ENCODE measurements at places on chromosomes 4 and X.

DNA sequence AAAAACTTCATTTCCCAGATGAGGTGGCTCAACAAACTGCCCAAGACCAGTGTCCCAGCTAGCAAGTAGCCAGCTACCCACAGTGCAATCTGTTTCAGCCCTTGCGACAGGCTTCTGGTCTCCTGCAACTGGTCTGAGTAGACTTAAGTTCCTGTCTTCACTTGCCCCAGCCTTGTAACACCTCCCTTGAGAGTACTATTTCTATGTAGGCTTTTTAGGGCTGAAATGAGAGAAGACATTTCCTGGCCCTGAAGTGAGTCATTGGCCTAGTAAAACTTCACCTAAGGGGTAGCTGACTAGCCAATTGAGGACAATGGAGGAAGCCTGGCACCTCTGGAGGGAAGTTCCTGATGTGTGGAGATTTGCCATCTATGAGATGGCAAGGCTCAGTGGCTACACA lies 80.1 kb upstream of the STIM2 start:
- DNase-seq, result no peak

DNA sequence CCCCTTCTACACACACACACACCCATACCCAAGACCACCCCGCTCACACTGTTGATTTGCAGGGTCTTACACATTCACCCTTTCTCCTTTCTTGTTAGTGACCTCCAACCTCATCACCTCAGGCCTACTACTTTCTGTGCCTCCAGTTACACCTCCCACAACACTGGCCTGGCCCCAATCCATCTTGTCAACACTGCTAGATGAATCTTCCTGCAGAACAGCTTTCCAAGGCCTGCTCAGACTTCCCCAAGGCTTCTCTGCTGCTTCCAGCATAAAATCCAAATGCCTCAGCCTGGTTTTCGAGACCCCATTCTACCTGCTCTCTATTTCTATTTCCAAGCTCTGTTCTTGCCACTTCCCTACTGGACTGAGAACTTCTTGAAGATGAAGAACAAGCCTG lies 79.9 kb downstream of the NHSL2 start:
- no peak for DNase-seq

DNA sequence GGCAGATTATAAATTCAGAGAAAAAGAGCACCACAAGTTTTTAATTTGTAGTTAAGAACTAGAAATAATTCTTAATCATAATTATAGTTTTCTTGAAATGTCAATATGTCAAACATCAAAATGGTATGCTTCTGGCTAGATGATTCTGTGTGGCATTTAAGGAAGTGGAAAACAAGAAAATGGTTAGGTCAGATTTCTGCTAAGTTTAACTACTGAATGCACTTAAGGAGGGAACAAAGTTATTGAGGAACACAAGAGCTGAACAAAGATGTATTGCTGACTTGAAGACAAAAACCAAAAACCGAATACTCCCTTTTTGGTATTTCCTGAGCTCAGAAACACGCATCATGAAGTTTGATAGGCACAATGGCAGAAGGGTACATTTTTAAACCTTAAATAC lies 58.7 kb upstream of the GPR34 start:
- no peak for DNase-seq

DNA sequence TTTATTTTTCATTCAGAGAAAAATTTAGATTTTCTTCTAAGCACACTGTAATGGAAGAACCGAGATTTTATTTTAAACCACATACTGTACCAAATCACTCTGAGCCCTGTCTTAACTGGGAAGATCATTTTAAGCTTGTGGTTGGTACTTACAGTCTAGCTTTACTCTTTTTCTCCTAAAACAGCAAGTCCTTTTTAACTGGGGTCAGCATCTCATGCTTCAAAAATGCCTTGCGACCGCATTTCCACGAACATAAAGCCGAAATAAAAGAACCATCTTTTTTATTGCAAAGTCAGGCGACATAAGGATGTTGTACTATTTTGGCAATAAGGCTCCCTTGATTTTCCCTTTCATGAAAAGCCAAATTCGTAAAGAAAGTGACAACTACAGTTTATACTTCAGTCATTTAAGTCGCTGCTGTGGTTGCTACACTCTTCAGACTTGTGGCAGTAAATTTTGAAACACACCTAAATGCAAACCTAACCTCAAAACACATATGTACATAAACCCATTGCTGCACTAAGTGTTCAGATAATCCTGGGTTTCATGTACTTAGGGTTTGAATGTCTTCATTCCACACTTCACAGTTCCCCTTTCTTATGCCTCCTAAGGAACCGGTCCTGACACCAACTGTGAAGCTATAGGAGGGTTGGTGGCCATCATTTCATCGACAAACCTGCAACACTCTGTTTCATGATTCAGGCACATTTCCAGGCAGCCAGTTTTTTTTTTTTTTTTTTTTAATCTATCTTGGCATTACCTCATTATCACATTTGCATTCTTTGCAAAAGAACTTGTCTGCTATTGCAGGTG lies 3.0 kb downstream of the STOX2 start:
- DNase-seq, result no peak

GRCh38 chr4:169263791-169264392 lies 6.9 kb downstream of the SH3RF1 start:
- no peak for DNase-seq

DNA sequence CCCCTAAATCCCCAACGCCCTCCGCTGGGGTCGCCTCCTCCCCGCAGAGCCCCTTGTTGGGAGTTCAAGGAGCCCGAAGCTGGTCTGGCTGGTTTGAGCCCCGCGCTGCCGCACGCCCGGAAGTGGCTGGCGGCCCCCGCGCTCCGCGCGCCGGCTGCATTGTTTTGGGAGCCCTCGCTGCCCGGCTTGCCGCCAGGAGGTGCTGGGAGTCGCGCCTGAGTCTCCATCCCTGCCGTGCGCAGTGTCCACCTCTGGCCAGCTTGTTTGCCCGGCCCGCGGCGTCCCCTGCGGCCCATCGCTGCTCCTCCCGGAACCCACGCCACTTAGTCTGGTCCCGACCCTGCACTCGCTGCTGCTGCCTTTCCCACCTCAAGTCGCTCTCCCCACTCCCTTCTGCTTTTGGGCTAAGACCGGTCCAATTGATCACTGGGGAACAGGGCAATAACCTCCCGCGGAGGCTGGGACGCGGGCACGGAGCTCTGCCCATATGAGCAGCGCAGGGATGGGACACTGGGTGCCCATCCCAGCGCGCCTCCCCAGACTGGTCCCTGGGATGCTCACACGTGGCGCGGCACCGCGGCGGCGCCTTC lies 2.2 kb upstream of the SFRP2 start:
- no peak for DNase-seq

GRCh38 chrX:51876441-51876840 lies 17.0 kb upstream of the MAGED1 start:
- no peak for DNase-seq

DNA sequence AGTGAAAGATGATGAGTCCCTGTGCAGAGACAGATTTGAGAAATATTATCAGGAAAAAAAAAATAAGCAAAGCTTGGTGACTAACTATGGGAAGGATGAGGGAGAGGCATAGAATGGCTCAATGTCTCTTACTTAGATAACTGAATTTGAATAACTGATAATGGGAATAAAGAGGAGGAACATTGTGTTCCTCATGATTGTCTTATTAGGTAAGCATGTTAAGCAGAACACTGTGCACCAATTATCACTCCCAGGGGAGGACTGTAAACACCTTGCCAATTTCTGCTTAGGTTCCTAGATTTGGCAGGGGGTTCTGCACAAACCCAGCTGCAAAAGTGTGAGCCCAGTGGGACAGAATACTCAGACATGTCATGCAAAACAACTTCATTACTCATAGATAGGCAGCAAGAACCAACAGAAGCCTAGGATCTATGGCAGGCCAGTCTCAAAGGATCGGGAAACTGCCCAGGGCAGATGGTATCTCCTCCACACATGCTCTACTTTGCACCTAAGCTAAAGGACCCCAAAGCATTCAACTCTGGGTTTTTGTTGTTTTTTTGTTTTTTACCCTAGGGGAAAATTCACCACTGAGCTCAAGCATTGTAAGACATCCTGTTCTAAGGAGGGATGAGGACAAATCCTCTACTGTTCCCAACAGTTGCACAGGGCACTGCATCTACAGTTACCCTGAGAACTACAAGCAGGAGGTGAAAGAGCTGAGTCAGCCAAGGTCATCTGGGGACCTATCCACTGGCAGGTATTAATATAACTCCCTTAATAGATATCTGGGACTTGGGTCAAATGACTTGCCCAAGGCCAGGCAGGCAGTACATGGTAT lies 907.0 kb downstream of the RAPGEF2 start:
- DNase-seq, result no peak

- no peak for DNase-seq
These were observed 230.9 kb downstream of the C4orf33 start for GRCh38 chr4:129326571-129327460.

DNA sequence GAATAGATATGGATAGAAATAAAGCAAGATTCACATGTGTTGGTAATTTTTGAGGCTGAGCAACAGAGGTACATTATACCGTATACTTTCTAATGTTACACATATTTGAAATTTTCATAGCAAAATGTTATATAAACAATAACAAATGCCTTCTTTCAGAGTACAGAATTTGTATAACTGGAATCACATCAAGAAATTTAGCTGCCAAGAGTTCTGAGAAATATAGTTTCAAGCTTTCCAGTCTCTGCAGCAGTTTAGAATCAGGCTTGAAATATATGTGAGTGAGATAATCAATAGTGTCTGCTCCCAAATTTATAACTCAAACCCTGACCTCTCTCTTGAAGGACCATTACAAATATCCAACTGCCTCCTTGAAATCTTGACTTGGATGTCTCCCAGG lies 23.8 kb downstream of the FAM184B start:
- no peak for DNase-seq

DNA sequence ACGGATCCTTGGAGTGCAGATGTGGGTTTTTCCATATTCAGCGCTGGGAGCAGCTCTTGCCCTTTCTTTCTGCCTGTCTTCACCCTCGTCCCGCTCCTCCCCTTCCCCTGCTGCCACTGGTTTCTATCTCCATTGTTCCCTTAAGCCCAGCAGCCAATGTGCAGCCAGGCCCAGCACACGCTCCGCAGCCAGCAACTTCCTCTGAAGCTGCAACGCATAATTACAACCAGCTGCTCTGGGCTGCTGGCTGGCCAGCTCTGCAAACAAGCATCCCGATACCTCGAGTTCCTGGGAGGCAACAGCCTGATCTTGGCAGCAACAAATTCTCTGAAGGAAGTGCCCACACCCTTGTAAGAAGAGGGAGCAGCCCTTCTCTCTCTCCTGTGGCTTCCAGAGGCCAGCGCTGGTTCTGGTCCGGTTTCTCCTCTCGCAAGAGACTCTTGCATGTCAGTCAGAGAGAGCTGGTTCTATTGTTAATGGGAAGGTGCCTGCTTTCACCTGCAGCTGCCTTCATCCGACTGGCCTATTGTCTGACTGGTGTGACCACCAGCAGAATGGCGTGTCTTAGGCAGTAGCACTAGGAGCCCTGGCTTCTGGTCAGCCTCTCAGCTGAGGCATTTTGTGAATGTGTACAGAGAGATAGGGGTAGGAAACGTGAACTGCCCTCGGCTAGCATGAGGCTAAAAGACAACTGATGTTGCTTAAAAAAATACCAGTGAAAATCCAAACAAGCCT lies 83.8 kb upstream of the MAML3 start:
- no peak for DNase-seq

DNA sequence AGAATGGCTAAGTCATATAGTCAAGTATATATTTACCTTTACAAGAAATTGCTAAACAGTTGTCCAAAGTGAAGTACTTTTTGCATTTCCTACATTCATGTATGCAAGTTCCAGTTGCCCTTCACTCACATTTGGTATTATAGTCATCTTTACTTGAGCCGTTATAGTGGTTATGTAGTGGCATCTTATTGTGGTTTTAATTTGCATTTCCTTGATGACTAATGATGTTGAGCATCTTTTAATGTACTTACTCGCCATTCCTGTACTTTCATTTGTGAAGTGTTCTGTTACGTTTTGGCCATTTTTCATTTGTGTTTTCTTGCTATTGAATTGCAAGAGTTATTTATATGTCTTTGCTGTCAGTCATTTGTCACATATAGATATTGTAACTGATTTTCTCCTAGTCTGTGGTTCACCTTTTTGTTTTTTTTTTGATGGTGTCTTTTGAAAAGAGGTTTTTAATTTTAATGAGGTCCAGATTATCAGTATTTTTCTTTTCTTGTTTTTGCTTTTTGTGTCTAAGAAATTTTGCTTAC lies 27.6 kb downstream of the ARFIP1 start:
- no peak for DNase-seq

- DNase-seq, result no peak
These were observed 505.6 kb downstream of the RAPGEF2 start for GRCh38 chr4:159608436-159608835.

GRCh38 chrX:24890677-24891076 lies 125.1 kb downstream of the ARX start:
- DNase-seq, result no peak

DNA sequence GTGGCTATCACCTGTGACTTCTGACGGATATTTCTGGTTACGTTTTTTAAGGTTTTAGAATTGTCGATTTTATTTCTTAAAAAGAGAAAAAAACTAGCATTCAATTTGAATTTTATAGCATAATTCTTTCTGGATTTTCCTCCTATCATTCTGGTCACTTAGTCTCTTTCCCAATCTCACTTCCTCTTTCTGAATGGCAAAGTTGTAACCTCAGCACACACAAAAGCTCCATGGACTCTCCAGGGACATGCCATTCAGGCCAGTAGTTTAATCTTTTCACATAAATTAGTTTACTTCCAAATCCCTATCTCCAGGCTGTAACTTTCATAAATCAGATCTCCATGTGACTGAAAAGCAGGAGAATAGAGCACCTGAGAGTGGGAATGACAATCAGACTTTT lies 110.7 kb downstream of the ARAP2 start:
- no peak for DNase-seq

GRCh38 chr4:183853548-183853940 lies 51.6 kb upstream of the STOX2 start:
- DNase-seq, result no peak

- DNase-seq, result no peak
These were observed 477.0 kb downstream of the INPP4B start for GRCh38 chr4:142369141-142369540.

DNA sequence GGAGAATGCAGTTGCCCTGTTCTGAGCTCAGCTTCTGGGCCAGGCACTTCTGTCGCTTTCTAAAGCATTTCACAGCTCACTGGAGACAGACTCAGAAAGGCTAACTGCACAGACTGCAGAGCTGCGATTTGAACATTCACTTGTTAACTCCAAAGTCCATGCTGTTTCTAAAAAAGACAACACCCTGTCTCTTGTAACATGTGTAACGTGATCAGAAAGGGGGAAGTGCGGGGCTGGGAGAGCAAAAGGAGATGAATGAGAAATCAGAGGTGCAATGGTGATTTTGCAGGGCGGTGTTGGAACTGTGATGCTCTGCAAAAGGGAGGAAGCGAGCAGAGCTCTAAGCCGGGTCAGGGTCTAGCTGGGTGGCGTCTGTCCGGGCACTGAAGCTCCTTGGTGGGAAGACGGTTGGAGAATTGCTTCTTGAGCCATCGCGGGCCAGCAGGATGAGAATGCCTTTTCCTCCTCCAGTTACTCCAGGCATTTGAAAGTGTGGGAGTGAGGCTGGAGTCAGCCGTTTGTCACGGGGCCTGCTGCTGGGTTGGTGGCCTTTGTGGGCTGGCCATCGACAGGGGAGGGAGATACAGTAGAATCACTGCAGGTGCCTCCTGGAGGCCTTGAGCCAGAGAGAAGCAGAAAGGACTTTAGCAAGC lies 20.3 kb downstream of the TBC1D14 start:
- no peak for DNase-seq
